ENCODE measurements at places on chromosomes 1 and 21. TPM values are rescaled to one million over a fixed set of nuclear protein-coding genes. Genes with fewer than 3 reads are reported as not detected.
A peak's percentile ranks its signal among the peaks of the same experiment; 100 is the strongest.

GRCh38 chr1:9466780-9467758 is 72.2 kb upstream of the SLC25A33 start:
- no peak for DNase-seq

ASAP3 gene
- total RNA-seq: 30.5 TPM

DNA sequence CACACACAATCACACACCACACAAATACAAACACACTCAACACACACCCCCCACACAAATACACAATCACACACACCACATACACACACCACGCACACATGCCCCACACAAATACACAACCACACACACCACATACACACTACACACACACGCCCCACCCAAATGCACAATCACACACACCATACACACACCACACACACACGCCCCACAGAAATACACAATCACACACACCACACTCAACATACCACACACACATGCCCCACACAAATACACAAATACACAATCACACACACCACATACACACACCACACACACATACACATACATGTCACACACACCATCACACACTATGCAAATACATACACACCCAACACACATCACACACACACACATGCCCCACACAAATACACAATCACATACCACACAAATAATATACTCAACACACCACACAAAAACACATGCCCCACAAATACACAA is 50.2 kb downstream of the PRDM15 start:
- no peak for DNase-seq

ANGPTL3 gene
- not detected for total RNA-seq

DNA sequence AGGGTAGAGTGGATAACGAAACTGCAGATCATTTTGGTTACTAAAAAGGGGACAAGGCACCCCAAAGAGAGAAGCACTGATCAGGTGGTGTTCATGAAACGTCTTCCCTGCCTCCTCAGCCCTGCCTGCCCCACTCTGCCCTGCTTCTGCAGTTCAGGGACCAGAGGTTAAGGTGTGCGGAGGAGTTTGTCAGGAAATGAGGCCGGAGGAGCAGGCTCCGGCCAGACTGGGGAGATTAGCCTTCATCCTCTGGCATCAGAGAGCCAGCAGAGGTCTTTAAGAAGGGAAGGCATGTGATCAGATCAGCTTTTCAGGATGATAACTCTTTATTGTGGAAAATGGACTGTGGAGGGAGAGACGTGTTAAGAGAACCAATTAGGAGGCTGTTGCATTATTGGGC is 291.9 kb upstream of the NR5A2 start:
- no peak for DNase-seq

CBR3 gene
- total RNA-seq: 2.1 TPM

DNA sequence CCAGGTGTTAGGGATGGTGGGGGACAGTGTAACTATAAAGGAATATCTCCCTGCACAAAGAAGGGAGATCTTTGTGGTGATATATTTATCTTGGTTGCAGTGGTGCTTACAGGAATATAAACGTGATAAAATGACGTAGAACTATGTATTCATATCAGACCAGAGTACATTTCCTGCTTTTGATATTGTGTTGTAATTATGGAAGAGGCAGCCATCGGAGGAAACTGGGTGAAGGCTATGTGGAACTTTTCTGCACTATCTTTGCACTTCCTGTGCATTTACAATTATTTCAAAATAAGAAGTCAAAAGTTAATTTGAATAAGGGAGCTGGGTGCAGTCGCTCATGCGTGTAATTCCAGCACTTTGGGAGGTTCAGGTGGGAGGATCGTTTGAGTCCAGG is 37.6 kb downstream of the NDUFS5 start:
- DNase-seq: no peak

DNA sequence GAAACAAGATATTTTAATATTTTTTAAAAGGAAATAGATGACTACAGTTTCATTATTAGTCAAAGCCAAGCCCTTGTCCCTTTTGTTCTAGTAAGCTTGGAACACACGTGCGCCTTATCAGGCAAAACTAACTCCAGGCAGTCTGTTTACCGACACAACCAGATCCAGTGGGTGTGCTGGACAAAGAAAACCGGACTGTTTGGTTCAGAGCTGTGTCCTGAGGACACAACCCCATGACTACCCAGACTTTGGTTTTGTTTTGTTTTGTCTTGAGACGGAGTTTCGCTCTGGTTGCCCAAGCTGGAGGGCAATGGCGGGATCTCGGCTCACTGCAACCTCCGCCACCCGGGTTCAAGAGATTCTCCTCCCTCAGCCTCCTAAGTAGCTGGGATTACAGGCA is 13.9 kb upstream of the RHOU start:
- no peak for DNase-seq

- no peak for DNase-seq
Measured at GRCh38 chr1:155900161-155900560, 11.0 kb downstream of the RIT1 start.

BACE2 gene
- total RNA-seq: 20.0 TPM

GRCh38 chr1:118442214-118442613 is 257.2 kb upstream of the SPAG17 start:
- no peak for DNase-seq

DNA sequence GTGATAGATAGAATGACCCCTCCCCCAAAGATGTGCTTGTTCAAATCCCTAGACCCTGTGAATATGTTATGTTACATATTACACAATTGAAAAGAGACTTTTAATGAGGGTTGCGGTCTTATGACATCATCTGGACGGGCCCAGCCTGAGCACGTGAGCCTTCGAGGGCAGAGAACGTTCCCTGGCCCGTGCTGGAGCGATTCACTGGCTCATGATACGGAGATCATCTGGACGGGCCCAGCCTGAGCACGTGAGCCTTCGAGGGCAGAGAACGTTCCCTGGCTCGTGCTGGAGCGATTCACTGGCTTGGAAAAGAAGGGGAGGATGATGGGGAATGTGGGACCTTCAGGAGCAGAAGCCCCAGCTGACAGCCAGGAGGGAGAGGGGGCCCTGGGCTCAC is 34.4 kb upstream of the COL18A1 start:
- no peak for DNase-seq

GRCh38 chr1:112388436-112388835 is 7.6 kb upstream of the CTTNBP2NL start:
- DNase-seq: no peak

DNA sequence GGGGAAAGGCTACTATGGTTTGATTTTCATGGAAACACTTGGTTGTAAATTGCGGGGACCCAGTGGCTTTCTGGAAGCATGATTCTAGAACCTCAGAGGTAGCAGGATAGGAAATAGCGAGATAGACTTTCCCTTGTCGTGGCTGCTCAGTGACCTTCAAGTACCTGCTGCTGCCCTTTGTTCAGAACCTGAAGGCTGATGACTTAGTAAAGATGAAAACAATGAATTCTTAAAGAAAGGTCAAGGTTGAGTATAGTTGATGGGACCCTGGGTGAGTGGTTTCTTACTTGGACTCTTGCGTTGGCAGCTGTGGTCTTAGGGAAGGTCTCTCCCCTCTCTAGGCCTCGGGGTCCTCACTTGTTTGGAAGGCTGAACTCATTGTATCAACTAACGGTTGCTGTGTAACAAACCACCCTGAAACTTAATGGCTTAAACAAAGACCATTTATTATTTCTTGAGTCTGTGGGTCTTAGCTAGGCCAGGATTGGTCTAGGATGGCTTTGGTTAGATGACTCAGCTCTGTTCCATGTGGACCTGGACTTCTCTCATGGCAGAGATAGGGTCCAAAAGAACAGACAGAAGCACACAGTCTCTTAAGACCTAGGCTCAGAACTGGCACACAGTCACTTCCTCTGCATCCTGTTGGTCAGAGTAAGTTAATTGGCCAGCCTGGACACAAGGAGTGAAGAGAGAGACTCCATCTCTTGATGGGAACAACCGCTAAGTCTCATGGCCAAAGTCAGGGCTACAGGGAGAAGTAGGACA is 89.2 kb upstream of the SELENON start:
- DNase-seq: peak; percentile 29

GRCh38 chr1:26161415-26162219 is 2.7 kb downstream of the FAM110D start:
- DNase-seq: peak; percentile 84

AJAP1 gene
- 0.11 TPM for total RNA-seq

DNA sequence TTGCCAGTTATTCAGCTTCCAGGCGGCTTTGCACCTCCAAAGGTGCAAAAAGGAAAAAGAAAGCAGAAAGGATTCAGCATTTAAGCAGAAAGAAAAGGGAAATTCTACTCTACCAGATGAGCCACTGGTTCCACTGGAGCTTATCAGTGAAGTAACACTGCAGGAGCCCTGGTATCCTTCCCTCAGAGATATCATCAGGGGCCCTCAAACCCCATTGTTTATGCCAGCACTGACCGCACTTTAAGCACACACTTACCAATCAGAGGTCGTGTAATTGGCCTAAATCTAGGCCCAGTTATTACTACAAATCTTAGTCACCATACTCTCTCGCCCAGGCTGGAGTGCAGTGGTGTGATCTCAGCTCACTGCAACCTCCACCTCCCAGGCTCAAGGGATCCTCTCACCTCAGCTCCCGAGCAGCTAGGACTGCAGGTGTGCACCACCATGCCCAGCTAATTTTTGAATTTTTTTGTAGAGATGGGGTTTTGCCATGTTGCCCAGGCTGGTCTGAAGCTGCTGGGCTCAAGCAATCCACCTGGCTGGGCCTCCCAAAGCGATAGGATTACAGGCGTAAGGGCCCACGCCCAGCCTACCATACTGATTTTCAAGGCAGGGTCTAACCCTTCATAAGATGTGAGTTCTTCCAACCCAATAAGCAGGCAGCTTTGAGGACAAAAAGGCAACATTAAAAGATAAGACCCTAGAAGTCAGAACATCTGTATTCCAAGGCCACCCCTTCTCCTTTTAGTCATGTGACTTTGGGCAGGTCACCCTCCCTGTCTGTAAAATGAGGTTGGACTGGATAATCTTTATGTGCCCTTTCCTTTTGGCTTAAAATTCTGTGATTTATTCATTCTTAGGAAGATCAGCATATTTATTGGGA is 125.3 kb downstream of the SYT2 start:
- DNase-seq: no peak

DNA sequence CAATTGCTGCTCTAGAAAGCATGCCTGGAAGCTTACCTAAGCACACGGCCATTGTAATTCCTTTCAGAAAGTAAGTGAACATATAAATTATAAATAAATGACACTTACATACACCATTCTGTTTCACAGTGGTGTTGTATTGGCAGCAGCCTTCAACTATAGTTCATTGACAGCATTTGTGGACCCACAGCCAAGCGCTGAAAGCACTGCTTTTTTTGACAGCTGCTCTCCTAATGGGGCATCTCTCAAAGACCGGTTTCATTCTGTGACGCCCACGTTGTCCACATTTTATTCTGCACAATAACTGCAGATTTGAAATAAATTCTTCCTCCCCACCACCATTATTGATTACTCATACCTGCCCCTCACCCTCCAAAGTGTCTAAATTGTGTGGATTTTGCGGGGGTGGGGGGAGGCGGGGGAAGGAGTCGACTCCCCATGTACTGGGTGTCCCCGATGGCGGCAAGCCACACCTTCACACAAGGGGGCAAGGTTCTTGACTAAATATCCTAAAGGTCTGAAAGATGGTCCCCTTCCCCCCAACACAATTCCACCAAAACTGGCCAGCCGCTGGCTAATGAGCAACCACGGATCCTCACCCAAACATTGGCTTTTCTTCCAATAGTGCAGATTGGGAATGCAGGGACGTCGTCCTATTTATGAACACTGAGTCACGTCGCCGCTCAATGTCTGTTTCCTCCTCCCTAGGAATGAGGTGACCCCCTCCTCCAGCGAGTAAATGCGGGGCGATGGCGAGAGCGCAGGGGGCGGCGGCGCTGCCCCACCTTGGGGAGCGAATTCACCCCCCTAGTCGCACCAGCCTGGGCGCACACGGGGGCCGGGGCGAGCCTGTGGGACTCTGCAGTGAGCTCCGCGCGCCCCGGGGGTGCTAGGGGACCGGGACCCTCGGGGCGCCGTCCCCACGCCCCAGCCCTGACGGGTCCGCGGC is 960 bp downstream of the RCAN1 start:
- DNase-seq: no peak

DNA sequence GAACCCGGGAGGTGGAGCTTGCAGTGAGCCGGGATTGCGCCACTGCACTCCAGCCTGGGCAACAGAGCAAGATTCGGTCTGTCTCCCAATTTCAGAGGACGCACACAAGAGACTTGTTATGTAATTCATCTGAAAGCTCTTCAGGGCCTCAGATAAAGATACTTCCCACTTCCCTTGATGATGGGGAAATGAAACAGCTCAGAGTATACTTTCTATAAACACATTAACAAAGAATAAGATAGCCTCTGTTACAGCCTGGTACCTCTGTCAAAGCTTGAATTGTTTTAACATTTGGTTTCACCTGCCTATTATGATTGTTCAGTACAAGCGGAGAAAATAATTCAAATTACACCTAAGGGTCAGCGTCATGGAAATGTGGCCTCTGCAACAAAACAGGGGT is 622.9 kb upstream of the ADGRL4 start:
- no peak for DNase-seq

DNA sequence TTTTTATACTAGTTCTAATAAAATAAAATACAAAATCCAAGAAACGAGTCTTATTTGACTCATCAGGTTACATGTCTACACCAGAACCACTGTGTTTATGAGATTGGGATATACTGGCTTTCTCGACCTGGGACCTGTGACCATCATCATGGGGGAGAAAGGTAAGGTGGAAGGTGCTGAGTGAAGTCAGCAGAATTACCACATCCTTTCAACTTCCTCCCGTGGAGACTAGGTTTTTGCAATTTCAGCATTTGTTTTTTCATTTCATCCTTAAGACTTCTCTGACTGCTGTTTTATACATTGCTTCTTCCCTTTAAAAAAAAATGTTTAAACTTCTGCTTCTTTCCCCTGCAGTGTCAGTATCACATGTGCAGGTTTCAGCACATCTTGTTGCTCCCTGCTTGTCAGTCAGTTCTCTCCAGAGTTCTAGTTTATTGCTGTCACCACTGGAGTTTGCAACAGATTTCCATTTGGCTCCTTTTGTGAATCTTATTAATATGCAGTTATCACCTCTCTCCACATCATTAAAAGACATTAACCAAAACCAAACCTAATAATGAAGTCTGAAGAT is 60.4 kb upstream of the HAO2 start:
- no peak for DNase-seq

DNA sequence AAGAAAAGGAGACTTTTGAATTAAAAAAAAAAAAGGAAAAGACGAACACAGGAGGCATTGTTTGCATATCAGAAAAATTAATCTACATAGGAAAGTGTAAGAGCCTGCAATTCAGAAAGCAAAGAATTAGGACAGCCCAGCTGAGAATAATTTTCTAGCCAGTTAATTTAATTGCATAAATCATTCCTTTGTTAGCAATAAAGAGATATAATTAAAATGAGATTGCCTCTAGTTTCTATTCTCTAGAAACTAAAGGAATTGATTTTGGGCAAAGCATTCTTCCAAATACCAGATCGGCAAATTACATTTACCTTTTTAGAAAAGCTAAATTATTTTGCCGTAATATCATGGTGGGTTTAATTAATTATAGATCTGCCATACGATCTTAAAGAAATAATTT is 46.0 kb downstream of the NUF2 start:
- no peak for DNase-seq

RGS13 gene
- total RNA-seq: 0.27 TPM

- DNase-seq: no peak
Measured at GRCh38 chr1:154641534-154641933, 33.5 kb upstream of the ADAR start.

- peak; percentile 99 for DNase-seq
Measured at GRCh38 chr1:32394141-32394889, at the start of gene BSDC1. Gene BSDC1, minus strand, starts transcription at chr1:32394441. Its CDS starts 27 bp downstream, at chr1:32394414.
